Left cardiac atrium (tissue), 4 donors: ENCODE measurements at places on chromosomes 11 and 22. TPM values are rescaled to one million over a fixed set of nuclear protein-coding genes. Genes with fewer than 3 reads are reported as not detected.

Gene RIC3
- 13.8 TPM for total RNA-seq

Gene FXYD6
- 37.6 TPM for total RNA-seq

Gene SEZ6L
- total RNA-seq = 0.13 TPM

Gene PRODH
- total RNA-seq = 2.3 TPM

DNA sequence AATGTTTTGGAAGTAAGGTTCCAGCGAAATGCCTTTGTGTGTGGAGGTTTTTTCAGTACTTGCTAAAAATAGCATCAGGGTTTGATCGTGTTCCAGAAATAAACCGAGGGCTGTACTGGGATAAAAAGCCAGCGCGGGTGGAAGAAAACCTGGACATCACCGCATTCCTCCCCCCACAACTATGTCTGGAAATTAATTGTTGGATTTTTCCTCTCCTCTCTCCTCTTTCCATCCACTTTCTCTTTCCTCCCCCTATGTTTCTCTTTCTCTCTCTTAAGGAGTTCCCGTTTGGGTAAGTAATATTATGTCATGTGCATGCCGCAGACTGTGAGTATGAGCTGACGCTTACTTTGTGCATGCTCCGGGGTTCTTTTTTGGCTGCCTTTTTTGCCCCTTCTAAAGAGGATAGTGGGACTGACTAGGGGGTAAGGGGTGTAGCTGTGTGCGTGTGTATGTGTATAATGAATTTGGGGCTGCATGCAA lies 104.2 kb upstream of the HSD17B12 start:
- no peak for DNase-seq

DNA sequence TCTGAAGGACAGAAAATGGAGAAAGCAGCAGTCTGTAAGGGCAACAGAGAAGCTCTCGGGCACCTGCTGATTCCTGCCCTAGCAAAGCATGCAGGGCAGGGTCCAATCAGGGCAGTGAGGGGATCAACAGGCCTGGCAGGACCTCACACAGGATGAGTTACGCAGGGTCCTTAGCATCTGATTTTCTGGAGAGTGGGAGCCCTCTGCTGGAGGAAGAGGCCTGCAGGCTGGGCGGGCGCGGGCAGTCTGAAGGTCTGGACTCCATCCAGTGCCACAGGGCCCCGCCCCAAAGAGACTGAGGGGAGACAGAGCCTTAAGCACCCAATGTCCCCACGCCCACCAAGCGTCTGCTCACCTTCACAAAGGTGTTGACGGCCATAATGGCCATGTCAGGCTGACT lies 28.9 kb downstream of the AP1B1 start:
- DNase-seq = peak; percentile 73

DNA sequence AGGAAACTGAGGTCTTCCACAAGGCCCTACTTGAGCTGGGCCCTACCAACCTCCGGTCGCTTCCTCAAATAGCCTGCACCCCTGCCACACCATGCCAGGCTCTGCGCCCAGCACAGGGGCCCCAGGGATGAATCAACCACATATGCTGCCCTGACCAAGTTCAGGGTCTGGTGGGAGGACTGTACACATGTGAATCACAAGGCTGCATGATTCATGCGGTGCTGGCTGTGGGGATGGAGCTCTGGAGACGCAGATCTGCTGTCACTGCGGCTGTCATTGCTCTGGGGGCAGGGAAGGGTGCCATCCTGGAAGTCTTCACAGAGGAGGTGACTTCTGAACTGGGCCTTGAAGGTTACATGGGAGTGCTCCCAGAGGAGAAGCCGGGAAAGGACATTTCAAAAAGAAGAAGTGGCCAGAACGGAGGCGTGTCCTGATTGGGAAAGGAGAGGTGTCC lies 21.5 kb downstream of the CYTH4 start:
- DNase-seq = peak; percentile 48

DNA sequence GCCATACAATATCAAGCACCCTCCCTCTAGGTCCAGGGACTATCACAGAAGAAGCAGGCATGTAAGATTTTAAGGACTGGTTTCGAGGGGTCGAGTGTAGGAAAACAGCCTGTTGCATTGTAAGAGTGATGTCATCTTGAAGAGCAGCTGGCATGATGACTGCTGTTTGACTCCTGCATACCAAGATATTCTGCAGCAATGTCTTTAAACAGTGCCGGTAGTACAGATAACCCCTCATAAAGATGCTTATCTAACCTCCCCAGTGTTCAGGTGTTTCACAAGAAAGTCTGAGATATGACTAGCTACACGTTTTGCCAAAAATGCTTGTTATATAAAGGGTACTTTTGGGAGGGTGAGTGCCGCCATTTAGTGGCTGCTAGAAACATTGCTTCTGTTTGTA lies 12.0 kb downstream of the FAM111A start:
- no peak for DNase-seq
